GM12892 (cell line): ENCODE measurements at places on chromosomes 7 and 10.

- no peak for DNase-seq
Observed at GRCh38 chr10:133355266-133355665, 2.6 kb downstream of the FUOM start.

DNA sequence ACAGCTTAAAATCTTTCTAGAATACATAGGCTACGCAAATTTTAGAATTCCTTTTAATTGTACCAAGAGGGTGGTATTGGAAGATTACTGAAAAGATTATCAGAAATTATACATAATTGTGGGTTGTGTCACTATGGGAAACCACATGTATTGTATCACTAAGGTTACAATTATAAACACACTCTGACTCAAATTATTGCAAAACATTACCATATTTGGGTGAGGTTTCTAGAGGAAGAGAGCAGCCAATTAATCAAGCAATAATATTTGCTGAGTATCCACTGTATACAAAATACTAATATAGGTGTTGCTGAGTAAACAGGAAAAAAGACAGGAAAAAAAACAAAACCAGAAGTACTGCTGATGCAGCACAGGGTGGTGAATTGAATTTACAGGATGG, 3.1 kb upstream of the CAPZA2 start:
- DNase-seq: no peak

DNA sequence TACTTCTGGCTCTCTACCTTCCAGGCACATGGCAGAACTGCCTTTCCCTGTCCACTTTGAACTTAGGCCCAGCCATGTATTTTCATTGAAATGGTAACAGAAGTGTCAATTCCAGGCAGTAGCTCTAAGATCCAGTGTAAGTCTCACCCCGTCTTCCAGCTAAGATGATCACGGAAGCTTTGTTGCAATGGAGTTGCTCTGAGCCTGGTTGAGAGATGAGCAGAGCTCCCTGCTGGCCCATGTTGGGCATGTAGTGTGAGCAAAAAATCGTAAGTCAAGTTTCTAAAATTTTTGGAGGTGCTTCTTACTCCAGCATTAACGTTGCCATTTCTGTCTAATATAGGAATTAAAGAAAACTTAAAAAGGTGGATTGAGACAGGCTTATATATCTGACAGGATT, 274.4 kb downstream of the IPMK start:
- DNase-seq: no peak

GRCh38 chr7:121500360-121501058, 104.4 kb upstream of the FAM3C start:
- no peak for DNase-seq

GRCh38 chr10:127354992-127355391, 158.6 kb upstream of the INSYN2A start:
- no peak for DNase-seq

GRCh38 chr7:151115836-151116418, 29.7 kb downstream of the AGAP3 start:
- DNase-seq: no peak

DNA sequence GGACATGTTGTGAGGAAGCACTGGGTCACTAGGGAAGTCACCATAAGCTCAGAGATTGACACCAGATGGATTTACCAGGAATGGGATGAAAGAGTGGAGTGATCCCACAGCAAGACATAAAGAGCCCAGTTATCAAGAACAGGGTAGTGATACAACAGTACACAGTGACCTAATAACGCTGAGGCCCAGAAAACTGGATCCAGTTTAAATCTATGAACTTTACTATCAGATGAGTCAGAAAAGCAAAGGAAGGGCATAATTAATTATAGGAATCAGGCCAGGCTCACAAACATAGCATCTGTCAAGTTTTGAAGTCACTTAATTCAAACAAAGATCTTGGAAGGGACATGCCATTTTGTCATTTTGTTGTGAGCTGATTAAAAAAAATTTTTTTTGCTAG, 73.5 kb downstream of the LRRN3 start:
- no peak for DNase-seq

DNA sequence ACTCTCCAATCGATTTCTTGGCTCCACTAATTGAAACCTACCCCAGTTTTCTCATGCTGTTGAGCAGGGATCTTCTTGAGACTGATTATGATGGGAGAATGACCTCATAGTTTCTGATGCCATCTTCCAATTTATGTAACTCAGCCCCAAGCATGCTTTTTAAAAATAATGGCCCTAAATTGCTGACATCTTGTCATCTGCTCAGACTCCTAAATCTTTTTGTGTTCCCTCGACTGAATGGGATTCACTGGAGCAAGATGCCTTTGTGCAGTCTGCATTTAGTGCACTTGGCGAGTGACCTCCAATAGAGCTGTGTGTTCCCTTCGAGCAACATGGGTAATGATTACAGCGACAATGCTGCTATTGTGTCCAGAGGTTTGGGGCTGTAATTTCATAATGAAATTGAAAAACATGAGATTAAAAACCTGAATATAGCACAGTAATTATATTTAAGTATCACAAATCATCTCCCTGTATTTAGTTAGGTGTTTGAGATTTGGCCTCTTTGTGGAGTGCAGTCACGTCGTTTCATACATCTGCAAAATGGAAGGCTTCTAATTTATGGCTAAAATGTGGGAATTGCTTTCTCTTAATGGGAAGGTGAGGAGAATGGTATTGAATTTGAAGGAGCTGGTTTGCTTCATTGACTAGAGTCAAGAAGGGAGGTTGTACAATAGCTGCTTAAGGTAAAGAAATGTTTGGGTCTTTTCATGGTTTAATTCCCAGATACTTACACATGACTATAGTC, 192.9 kb downstream of the AUTS2 start:
- no peak for DNase-seq

DNA sequence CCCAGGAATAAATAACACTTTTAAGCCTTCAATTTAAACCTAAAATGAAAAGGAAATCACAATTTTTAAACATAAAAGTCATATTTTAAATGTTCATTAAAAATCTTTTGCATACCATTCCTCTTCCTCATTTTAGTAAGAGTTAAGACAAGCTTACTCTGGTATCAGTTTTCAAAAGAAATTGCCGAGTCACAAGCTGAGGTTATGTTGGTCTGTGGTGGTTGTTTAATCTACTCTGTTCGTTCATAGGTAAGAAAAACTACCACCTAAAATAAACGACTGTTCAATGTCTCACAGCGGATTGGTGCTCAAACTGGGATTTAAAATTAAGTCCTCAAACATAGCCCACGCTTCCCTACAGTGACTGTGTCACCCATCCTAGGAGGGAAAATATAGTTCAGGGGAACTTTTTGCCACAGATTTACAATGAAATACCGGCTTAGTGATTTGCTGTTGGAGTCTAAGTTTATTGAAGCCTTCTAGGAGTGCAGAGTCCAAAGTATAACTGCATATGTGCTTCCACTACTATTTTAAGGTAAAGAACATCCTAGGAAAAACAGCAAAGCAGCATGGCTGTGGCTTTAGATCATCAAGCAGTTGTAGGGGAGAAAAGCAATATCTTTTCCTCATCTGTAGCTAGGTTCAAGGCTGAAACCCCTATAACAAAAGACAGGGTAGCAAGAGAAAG, 61.1 kb downstream of the GNAT3 start:
- no peak for DNase-seq

- no peak for DNase-seq
Observed at GRCh38 chr10:75851580-75852345, 420.3 kb downstream of the LRMDA start.

- no peak for DNase-seq
Observed at GRCh38 chr10:131931981-131932380, 31.2 kb downstream of the PPP2R2D start.

DNA sequence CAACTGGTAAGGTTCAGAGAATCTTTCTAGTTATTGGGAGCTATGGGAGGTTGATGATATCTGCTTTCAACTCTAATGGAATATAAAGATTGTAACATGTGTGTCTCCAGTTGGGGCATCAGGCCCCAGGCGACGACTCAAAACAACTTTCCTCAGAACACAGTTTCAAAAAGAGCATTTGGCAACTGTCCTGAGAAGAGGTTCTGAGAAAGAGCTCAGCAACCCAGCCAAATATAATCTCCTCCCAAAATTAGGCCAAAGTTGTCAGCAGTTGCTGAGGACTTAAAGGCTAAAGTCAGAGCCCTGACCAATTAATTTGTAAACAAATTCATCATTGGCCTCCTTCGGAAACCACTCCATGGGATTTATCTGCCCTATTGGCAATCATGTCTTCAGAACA, 251.1 kb upstream of the NFE2L3 start:
- no peak for DNase-seq

DNA sequence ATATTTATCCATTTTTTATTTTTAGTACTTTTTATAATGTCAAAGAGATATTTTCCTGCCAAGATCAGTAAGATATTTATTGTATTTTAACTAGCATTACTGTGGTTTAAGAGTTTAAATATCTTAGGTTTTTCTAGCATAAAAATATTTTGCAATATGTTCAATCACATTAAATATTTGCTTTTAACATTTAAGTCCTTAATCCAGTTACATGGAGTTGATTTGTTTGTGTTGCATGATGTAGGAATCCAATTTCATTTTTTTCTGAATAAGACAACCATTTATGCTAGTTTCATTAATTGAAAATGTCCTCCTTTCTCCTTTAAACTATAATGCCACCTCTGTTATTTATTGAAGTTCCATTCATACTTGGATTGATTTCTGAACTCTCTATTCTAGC, 41.8 kb downstream of the CAV1 start:
- no peak for DNase-seq

GRCh38 chr7:147556317-147556716, 1034.2 kb upstream of the C7orf33 start:
- no peak for DNase-seq

- no peak for DNase-seq
Observed at GRCh38 chr7:102988631-102989560, 76.1 kb downstream of the LRRC17 start.

DNA sequence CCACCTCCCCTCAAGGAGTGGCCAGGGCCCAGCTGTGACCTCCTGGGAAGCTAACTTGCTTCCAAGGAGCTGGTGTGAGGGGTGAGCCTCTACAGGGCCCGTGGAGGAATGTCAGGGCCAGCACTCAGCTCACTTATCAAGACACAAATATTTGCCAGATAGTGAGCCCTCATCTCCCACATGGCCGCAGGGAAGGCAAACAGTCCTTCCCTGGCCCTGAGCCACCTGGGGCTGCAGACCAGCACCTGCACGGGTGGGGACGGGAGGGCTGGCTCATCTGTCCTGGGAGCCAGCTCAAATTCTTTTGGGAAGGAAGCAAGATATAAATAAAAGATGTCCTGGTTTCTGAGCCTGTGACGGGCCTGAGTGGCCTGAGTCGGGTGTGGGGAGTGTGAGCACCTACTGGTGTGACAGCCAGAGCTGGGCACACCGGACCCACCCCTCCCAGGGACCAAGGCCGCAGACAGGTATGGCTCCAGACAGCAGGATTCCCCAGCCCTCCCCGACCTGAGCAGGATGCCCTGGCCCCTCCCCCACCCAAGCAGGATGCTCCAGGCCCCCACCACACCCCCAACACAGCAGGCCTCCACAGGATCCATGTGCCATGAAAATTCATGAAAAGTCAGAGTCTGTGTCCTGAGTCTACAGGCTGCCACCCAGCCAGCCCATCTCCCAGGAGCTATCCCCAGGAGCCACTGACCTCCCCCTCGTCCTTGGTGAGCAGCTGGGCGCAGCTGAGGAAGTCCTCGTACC, 148.0 kb downstream of the MAPK8 start:
- DNase-seq: no peak

DNA sequence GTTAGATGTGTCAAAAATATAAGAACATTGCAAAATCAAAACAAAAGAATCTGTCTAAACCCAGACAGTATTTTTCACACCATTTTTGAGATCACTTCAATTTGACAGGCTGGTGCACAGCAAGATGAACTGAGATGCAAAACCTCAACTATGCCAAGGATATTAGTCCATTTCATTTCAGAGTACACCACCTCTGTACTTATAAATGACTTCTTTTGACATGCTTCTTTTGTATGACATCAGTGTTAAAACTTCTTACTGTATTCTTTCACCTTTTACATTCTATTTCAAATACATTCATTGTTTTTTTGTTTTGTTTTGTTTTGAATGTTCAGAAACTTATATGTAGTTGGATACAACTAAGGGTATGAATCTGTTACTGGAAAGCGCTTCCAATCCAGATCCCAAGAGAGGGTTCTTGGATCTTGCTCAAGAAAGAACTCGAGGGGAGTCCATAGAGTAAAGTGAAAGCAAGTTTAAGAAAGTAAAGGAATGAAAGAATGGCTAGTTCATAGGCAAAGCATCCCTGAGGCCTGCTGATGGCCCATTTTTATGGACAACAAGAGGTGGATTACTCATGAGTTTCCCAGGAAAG, 23.5 kb upstream of the GPR141 start:
- no peak for DNase-seq

DNA sequence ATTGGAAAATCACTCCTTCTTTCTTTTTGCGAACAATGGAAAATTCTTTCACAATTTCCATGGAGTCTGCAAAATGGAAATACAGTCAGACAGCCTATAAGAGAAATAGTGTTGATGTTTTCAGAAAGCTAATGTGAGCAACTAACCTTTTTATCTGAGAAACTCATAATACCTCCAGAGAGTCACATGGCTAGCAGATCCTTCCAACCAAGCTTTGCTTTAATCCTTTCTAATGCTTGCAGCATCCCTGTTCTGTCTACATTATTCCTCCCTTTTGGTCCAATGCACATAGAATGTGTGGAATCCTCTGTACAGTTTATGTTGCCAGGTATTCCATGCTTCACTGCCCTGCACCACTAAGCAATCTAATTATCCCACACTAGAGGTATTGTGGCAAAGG, 717.5 kb upstream of the LRRN3 start:
- DNase-seq: no peak

DNA sequence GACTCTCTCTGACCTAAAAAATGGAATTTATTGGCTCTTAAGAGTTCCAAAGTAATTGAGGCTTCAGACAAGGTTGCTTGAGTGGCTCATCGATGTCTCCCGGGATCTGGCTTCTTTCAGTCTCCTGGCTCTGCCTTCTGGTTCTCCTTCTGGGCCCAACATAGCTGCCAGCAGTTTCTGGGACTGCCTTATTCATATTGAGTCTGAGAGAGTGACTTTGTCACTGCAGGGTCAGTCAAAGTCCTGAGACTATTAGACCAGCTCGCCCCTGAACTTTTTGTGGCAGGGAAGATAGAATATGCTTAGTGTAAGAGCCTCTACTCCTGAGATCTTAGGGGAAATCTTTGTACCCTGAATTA, 94.0 kb downstream of the MMRN2 start:
- DNase-seq: no peak

DNA sequence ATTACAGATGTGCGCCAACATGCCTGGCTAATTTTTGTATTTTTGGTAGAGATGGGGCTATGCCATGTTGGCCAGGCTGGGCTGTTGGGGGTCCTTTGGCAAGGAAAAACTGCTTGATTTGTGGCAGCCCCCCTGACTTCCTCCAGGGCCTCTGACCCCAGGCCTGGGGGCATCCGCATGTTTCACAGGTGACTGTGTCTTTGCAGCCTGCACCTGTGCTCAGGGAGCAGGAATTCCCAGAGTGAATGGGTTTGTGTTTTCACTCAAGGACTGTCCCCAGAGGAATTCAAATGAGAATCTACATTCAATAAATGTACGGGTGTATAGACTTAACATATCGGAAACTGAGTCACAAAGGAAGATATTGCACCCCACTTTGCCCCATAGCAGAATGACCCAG, 11.6 kb upstream of the CLIP2 start:
- DNase-seq: no peak

- no peak for DNase-seq
Observed at GRCh38 chr10:100741378-100742075, 3.9 kb upstream of the PAX2 start.
